Stimulated activated naive CD4-positive, alpha-beta T cell treated with Interleukin-2 at 50 U/mL for 16 hours (primary cell): ENCODE measurements at places on chromosomes 2 and 18.

DNA sequence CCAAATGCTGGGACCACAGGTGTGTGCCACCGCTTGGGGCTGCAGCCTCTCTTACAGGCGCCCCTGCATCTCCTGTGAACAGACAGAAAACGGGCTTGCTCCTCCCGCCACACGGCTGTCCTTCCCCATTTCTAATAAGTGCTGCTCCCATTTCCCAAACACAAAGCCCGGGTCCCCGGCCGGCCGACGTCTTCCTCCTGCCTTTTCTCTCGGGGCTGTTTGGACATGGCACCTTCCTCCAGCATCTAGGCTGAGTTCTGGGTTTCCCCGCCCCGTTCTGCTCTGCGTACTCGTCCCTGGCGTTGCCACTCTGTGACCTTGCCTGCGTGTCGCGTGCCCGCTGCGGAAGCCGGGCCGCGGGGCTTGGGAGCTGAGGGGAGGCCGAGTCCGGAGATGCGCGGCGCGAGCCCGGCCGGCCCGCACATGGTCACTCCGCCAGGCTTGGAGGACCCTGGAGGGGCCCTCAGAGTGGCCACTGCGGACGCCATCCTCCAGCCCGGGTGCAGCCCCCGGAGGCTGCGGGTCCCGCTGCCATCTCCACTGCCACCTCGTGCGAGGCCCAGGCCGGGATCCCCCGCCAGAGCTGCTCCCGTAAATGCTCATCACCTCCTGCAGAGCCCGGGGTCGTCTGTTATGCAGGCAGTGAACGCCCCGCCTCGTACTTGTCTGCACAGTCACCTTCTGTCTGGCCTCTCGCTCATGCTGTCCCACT, 26.3 kb downstream of the PRELID3A start:
- no peak for DNase-seq

GRCh38 chr18:44817831-44818473, 137.3 kb downstream of the SETBP1 start:
- no peak for DNase-seq

GRCh38 chr2:22055784-22056620, 932.2 kb downstream of the TDRD15 start:
- DNase-seq, result no peak

DNA sequence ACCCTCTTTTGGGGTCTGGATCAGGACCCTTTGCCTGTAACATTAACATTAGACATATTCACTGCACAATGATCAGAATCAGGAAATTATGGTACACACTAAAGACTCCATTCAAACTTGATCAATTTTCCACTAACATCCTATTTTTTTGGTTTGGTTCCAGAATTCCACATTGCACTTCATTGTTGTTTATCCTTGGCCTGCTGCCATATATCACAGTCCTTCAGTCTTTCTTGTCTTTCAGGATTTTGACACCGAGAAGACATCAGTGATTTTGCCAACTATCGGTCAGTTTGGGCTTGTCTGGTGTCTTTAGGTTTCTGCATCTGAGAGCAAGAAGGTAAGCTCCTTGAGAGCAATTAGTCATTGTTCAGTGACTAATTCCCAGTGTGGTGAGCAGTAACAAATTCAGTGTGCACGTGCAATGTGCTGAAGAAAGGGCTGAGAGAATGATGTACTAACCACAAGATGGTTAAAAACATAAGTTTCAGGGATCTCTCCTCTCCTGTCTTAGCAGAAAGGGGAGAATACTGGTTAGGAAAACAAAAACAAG, 23.5 kb downstream of the MARCHF4 start:
- no peak for DNase-seq

DNA sequence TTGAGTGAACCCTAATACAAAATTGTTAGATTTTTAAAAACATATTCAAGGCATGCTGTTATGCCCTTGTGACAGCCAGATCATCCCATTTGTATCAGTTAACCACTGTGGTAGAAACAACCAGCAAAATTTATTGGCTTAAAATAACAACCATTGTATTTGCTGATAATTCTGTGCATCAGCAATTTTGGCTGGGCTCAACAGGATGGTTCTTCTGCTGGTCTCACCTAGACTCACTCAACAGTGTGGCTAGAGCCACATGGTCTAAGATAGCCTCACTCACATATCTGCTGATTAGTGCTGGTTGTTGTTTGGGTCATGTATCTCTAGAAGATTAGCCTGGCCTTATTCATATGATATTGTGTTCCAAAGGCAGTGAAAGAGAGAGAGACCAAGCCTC, 160.1 kb upstream of the GATA6 start:
- DNase-seq, result no peak

GRCh38 chr2:26692279-26692896, at the start of gene KCNK3:
Gene KCNK3 (plus strand): TSS chr2:26692722. CDS start chr2:26692876, 154 bp downstream.
- peak; percentile 23 for DNase-seq

DNA sequence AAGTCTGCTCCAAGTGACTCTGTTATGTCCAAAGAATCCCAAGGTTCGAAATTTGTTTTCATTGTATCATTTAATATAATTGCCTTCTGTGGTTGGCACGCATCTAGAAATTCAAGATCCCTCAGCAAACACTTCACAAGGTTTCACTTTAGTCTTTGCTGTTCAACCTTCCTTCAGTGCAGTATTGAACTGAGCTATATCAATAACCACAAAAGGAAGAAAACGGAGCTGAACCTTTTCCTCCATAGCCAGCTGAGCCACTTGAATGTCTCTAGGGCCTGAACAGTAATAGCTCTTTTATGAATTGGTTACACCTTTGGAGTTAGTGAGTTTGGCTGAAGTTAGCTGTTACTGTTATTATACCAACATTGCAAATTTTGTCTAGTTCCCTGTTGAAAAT, 357.7 kb upstream of the HNRNPA3 start:
- no peak for DNase-seq

DNA sequence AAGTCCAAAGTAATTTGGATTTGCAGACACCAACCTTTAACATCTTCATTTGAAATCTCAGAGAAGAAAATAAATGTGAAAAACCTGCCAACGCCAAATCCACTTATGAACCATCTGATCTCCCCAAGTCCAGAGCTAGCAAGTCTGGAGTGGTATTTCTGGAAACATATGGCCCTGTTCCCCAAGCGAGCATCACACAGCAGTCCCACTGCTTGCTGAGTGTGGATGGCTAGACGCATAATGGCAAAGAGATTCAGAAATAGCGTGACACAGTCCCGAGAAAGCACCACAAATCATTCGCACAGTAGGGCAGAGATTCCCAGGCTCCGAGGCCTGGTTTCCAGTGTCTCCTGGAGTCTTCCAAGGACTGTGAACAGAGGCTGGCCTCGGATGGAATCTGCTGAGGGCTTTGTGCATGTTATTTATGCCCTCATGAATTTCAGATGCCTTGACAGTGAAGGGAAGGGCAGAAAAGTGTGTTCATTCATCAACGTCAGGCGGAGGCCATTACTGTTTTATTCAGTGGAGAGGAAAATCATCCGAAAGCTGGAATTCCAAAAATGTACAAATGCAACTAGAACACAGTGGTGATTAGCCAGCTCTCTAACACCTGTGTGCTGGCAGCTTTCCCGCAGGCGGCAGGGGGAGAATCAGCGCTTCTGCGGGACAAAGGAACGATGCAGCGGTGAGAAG, 417.0 kb downstream of the EIPR1 start:
- DNase-seq, result no peak

DNA sequence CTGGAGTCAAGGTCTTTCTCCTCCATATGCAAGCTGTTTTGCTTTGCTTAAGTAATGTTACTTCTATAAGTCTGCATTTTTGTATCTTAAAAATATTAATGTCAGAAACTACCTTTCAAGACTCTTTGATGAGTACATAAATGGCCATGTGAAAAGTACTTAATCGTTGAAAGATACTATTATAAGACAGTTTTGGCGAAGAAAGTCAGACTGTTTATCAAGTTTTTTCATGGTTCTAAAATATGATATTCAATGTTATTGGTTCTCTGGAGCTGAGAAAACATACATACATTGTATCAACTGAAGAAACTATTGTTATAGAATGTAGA, 25.1 kb downstream of the FBXO48 start:
- DNase-seq, result no peak

- no peak for DNase-seq
These were observed 3.4 kb downstream of the CSRNP3 start for GRCh38 chr2:165472922-165473321.
